Thoracic aorta (tissue), 2 donors: ENCODE measurements at places on chromosomes 3 and 15.

DNA sequence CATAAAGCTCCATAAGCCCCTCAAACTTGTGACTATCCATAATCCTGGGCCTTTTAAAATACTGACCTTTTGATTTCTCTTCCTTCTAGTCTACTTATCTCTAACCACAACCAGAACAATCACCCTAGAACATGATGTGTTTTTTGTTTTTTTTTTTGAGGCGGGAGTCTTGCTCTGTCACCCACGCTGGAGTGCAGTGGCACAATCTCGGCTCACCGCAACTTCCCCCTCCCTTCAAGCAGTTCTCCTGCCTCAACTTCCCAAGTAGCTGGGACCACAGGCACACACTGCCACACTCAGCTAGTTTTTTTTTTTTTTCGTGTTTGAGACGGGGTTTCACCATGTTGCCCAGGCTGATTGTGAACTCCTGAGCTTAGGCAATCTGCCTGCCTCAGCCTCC lies 25.1 kb downstream of the VPS39 start:
- no peak for DNase-seq

DNA sequence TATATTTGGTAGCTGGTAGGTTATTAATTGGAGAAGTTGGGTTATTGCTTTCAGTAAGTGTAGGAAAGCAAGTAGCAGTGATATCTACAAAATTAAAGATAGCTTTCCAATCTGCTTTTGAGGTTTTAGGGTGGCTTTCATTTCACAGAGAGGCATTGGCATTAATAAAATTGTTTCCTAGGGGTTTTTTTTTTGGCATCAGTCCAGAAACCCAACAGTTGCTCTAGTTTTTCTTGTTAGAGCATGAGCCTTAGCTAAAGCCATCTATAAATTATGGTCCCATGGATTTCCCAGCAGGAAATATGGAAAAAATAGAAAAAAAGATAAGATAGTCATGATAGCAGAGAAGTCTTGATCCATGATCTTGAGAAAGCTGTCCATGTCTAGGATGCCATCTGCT lies 3.0 kb upstream of the B4GALT4 start:
- DNase-seq, result no peak

DNA sequence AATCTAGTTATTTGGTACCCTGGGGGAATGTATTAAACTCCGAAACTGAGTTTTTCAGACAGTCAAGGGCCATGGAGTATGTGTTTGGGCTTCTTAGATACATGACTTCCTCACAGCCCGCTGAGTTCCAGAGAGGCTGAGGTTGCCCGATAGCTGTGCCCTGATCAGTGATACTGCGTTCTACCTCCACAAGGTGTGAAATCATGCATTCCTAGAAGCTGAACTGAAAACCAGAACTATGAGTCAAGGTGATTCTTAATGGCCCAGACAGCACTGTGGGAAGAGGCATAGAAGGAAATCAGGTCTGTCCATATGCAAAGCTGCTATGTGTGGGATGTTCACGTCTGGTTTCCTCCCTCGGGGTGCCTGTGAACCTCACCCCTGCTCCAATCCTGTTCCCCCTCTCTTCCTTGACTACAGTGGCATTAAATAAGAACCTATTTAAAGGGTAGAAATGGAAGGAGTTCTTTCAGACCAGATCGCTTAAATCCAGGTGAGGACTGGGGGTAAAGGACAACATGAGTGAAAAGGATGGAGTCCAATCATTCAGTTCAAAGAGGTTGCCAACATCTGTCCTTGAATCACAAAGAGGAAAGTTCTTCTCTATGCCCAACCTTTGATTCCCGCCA lies 74.3 kb downstream of the MYO1E start:
- DNase-seq, result no peak

DNA sequence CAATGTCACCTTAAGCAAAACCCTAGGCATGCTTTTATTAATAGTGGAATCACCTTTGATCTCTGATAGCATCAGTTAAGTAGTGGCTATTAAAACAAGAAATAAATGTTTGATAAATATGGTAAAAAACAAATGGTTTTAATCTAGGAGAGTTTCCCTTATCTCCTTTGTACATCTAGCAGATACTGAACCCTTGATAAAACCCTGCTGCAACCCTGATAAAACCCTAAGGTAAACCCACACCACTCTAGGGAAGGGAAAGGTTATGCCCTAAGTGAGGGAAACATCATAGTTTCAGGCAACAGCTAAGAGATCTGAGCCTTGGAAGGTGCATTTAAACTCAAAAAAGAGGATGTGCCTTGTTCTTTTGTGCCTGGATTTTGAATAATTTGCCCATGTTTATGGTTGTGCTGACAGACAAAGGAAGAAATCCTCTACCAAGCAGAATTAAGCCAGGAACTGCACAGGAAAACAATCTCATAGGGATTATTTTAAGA lies 309.7 kb downstream of the FGF12 start:
- DNase-seq, result no peak

GRCh38 chr15:38651328-38652038 lies 86.9 kb upstream of the RASGRP1 start:
- no peak for DNase-seq

- DNase-seq, result no peak
Observed at GRCh38 chr3:36418296-36418695, 38.0 kb downstream of the STAC start.

DNA sequence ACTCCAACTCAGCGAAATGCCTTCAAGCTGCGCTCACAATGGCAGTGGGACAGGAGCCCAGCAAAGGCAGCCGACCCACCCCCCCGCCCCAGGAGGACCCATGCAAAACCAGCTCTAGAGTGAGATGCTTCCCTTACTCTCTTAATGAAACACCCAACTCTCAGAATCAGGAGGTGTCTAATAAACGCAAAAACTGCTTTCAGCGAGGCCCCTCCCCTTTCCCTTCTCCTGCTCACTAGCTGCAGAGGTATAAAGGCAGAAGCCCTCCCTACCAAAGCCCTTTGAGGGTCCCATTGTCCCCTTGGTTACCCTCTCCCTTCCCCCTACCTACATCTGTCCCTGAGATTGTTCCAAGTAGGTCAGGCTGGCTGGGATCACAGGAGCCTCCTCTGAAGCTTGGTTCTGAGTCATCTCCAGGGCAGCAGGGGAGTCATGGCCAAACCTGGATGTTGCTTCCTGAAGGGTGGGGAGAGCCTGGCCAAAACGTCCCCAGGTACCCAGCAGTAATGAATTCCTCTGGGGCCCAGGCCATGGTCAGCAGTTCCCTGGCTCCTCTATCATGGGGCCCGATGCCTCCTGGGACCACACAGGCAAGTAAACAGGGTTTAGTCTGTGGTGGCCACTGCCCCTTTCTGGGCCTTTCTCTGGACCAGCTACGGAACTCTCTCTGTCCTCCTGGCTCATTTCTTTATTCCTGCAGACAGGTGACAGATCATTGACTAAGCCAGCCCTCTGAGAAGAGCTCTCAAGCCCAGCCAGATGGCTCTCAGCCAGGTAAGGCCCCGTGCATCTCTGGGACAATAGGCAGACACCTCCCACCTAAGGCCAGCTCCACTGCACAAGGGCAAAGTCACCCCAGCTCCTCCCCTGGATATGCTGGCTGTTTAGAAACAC lies 8.6 kb downstream of the KLHL25 start:
- peak; percentile 20 for DNase-seq

- no peak for DNase-seq
Observed at GRCh38 chr3:120469440-120469839, 18.6 kb upstream of the FSTL1 start.

GRCh38 chr3:79765911-79766310 lies 1.9 kb downstream of the ROBO1 start:
- no peak for DNase-seq

GRCh38 chr3:113258361-113258760 lies 47.0 kb downstream of the BOC start:
- no peak for DNase-seq

GRCh38 chr3:111246967-111247760 lies 175.5 kb downstream of the NECTIN3 start:
- DNase-seq, result no peak

GRCh38 chr3:143328451-143328850 lies 208.9 kb downstream of the CHST2 start:
- DNase-seq, result no peak

DNA sequence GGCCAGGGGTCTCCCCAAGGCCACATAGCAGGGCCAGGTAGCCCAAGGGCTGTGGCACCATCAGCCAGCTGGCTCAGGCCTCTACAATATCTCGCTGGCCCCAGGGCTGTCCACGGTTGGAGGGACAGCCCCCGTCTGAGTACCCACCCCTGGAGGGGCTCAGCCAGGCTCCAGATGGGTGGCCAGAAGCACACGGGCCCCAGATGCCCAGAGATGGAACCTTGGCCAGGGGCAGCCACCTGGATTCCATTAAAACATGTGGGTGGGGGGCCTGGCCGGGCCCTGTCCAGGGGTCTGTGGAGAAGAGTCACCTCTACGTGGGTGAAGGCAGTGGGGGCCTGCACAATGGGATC lies 8.4 kb downstream of the CSPG4 start:
- DNase-seq, result no peak
